Small intestine (tissue), 16 donors: ENCODE measurements at places on chromosomes 3 and 15. TPM values are rescaled to one million over a fixed set of nuclear protein-coding genes. Genes with fewer than 3 reads are reported as not detected.

- H3K27ac ChIP-seq: no peak overlapping the region
- peak; percentile 76 for DNase-seq
Observed at GRCh38 chr15:47750030-47750739, 32.9 kb downstream of the SEMA6D start.

SLC9C1 gene
- not detected for polyA plus RNA-seq

DNA sequence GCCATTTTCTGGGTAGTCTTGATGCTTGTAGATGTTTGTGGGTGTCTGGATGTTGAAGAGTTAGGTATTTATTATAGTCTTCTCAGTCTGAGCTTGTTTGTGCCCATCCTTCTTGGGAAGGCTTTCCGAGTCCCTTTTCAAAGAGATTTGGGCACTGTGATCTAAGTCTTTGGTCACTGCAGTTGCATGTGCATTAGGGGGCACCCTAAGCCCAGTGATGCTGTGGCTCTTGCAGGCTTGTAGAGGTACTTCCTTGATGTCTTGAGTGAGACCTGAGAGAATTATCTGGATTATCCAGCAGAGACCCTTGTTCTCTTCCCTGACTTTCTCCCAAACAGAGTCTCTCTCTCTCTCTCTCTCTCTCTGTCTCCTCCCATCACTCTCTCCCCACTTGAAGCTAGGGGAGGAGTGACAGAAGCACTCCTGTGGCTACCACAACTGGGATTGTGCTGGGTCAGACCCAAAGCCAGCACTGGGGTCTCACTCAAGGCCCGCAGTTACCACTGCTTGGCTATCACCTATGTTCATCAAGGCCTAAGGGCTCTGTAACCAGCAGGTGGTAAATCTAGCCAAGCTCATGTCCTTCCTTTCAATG, 68.5 kb downstream of the TMCO5A start:
- no peak overlapping the region for H3K27ac ChIP-seq
- DNase-seq: peak; percentile 51
- H3K36me3 ChIP-seq: no peaks in the 10 kb centered on the region
- H3K4me1 ChIP-seq: no peaks in the 10 kb centered on the region
- H3K4me3 ChIP-seq: no peak overlapping the region
- H3K27me3 ChIP-seq: no peaks in the 10 kb centered on the region

TMED3 gene
- polyA plus RNA-seq: 25.9 TPM

DNA sequence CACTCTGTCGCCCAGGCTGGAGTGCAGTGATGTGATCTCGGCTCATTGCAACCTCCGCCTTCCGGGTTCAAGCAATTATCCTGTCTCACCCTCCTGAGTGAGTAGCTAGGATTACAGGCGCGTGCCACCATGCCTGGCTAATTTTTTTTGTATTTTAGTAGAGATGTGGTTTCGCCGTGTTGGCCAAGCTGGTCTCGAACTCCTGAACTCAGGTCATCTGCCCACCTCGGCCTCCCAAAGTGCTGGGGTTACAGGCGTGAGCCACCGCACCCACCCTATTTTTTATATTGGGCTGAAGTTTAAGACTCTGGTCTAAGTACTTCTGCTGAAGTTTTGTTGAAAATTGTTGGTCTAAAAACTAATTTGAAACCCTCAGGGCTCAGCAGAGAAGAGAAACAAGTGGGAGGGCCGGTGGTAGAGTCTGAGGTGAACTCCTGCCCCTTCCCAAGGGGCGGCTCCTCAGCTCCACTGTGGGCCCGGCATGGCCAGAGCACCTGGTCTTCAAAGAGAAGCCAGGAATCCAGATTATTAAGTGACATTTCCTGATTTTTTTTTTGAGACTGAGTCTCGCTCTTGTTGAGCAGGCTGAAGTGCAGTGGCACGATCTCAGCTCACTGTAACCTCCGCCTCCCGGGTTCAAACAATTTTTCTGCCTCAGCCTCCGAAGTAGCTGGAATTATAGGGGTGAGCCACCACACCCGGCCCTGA, 4.0 kb downstream of the HDAC11 start:
- peaks cover 3% of the 10 kb centered on the region for H3K4me1 ChIP-seq
- H3K36me3 ChIP-seq: no peaks in the 10 kb centered on the region
- H3K4me3 ChIP-seq: no peak overlapping the region
- peak overlapping the region; percentile 88 for H3K27ac ChIP-seq

GRCh38 chr3:16448639-16449070, 64.8 kb downstream of the RFTN1 start:
- H3K27me3 ChIP-seq: no peaks in the 10 kb centered on the region
- H3K27ac ChIP-seq: no peak overlapping the region
- H3K4me3 ChIP-seq: no peak overlapping the region
- H3K36me3 ChIP-seq: no peaks in the 10 kb centered on the region
- no peaks in the 10 kb centered on the region for H3K4me1 ChIP-seq
- no peak for DNase-seq

DNA sequence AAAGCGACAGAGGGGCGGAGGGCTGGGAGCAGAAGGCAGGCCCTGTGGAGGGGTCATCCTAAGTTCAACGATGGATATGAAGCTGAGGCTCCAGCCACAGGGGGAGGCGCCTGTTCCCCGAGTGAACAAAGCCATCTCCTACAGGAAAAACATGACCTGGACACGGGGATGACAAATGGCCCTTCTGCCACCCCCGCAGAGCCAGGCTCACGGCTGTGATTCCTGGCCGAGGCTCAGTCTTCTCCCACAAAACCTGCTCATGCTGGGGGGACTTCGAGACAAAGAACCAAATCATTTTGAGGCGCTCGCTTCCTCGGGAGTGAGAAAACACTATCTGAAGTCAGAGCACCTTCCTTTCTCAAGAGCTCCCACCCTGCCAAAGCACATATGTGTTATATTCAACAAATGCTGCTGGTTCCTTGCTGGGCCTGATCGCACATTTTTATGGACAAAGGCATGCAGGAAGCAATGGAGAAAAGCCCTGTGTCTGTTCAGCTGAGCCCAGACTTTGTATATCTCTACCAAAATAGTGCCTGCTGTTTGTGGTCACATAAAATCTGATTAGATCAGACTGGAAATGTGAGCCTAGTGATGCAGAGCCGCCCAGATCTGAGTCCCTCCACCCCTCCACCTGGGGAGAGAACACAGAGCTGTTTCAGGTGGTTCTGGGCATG, 5.6 kb downstream of the RBP1 start:
- H3K27me3 ChIP-seq: no peaks in the 10 kb centered on the region
- no peaks in the 10 kb centered on the region for H3K36me3 ChIP-seq
- peaks cover 3% of the 10 kb centered on the region for H3K4me1 ChIP-seq
- peak overlapping the region; percentile 84 for H3K27ac ChIP-seq
- peak; percentile 39 for DNase-seq

GOLGA6D gene
- 0.07 TPM for polyA plus RNA-seq

GRCh38 chr3:187125319-187126031, 13.8 kb downstream of the RPL39L start:
- no peak overlapping the region for H3K27ac ChIP-seq
- no peak for DNase-seq
- no peaks in the 10 kb centered on the region for H3K4me1 ChIP-seq
- H3K4me3 ChIP-seq: no peak overlapping the region
- H3K27me3 ChIP-seq: no peaks in the 10 kb centered on the region

FEZF2 gene
- not detected for polyA plus RNA-seq

DNA sequence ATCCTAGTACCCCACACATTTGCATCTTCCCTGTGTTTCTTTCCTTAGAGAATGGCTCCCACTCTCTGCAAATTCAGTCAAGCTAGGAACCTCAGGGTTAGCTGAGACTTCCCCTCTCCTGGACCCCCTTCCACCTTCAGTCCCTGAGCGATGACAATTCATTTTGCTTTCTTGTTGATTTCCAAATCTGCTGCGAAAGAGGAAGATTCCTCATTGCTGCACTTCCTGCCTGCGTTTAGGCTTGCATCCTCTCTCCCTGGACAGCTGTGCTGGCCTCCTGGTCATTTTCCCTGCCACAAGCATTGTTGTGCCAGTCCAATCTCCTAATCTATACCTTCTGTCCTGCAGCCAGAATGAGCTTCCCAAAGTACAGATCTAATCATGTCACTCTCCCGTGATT, 12.3 kb upstream of the DGKG start:
- no peaks in the 10 kb centered on the region for H3K36me3 ChIP-seq
- H3K4me1 ChIP-seq: peaks cover 2% of the 10 kb centered on the region
- H3K4me3 ChIP-seq: no peak overlapping the region
- no peaks in the 10 kb centered on the region for H3K27me3 ChIP-seq
- no peak for DNase-seq

DNA sequence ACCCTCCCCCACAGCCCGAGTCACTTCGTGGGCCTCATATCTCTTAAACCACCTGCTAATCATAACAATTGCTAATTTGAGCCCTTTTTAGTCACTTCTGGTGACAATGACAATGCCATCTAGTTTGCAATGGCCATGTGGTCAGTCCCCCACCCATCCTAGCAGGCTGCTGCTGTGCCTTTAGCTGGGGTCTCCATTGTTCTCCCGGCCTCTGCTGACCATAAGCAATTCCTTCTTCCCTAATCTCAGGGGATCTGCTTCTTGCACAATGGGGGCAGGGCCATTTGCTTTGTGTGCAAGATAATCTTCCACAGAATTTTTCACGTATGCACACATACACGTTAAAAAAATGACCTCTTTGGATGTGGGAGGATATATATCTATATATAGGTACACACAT, 406.1 kb upstream of the ONECUT1 start:
- no peaks in the 10 kb centered on the region for H3K36me3 ChIP-seq
- no peak for DNase-seq
- no peaks in the 10 kb centered on the region for H3K27me3 ChIP-seq
- H3K4me1 ChIP-seq: no peaks in the 10 kb centered on the region
- H3K27ac ChIP-seq: no peak overlapping the region

TICRR gene
- polyA plus RNA-seq: 0.22 TPM

DNA sequence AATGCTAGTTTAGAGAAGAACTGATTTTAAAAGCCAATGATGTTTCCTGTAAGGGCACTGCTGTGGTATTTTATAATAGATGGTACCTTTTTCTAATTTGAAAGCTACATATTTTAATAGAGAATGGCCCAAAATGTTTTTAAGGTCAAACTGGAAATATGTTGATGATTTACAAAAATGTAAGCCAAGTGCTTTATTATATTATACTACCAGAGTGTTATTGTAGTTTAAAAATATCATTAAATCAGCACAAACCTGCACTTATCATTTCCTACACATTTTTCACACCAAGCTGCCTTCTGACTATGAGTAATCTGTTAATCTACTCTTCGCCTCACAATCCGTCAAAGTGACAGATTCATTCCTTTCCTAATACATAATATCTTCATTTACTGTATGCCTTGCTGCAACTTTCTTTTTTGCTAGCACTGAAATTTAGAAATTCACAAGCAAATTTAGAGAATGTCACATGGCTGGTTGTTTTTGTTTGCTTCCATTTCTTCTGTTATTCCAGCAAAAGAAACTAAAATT, 126.4 kb upstream of the FAM3D start:
- no peaks in the 10 kb centered on the region for H3K36me3 ChIP-seq
- H3K4me1 ChIP-seq: no peaks in the 10 kb centered on the region
- no peak overlapping the region for H3K27ac ChIP-seq
- no peak overlapping the region for H3K4me3 ChIP-seq
- DNase-seq: no peak

- no peak overlapping the region for H3K4me3 ChIP-seq
- no peak overlapping the region for H3K27ac ChIP-seq
- no peaks in the 10 kb centered on the region for H3K27me3 ChIP-seq
- H3K36me3 ChIP-seq: peaks cover 10% of the 10 kb centered on the region
Observed at GRCh38 chr3:37320276-37320675, 145.9 kb upstream of the LRRFIP2 start.

ATP13A5 gene
- polyA plus RNA-seq: not detected

DNA sequence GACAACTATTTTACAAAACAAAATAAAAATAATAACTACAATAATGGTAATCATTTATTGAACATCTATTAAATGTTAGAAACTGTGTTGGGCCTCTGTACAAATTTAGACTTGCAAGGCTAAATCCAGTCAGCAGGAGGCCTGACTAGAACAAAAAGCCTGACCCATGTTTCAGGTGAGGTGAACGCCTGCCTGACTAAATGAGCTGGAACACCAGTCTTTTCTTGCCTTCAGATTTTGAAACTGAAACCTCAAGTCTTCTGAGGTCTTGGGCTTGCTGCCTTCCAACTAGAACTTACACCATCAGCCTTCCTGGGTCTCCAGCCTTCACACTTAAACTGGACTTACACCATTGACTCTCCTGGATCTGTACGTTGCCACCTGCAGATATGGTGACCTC, 706.9 kb downstream of the TBL1XR1 start:
- H3K27me3 ChIP-seq: no peaks in the 10 kb centered on the region
- no peak for DNase-seq
- no peaks in the 10 kb centered on the region for H3K4me1 ChIP-seq
- H3K4me3 ChIP-seq: no peak overlapping the region
- H3K36me3 ChIP-seq: no peaks in the 10 kb centered on the region
- no peak overlapping the region for H3K27ac ChIP-seq

DNA sequence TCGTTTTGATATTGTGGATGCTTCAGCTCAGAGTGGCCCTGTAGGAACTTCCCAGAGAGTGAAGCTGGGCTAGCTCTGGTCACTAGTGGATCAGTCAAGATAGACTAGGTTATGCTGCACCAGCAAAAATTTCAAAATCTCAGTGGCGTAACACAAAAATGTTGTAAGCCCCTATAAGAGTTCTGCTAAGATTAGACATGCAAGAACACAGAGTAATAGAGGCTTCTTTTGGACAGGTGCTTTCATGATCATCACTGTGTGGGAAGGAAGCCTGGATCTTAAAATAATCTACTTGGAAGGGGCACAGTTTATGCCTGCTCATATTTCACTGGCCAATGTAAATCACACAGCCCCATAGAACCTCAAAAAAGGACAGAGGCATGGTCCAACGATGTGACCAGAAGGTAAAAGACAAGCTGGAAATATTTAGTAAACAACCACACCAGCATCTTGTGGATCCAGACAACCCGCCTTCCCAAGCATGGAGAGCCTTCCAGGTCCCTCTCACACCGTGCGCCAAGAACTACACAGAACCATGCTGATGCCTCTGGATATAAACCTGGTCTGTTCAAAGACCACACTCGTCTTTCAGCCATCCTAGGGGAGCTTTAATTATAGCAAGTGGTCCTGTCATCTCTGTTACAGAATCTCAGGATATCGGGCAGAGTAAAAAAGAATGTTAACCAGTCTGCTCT, 554.3 kb downstream of the EPHB1 start:
- no peaks in the 10 kb centered on the region for H3K27me3 ChIP-seq
- DNase-seq: no peak
- H3K4me3 ChIP-seq: no peak overlapping the region
- no peaks in the 10 kb centered on the region for H3K36me3 ChIP-seq
- H3K4me1 ChIP-seq: no peaks in the 10 kb centered on the region

DNA sequence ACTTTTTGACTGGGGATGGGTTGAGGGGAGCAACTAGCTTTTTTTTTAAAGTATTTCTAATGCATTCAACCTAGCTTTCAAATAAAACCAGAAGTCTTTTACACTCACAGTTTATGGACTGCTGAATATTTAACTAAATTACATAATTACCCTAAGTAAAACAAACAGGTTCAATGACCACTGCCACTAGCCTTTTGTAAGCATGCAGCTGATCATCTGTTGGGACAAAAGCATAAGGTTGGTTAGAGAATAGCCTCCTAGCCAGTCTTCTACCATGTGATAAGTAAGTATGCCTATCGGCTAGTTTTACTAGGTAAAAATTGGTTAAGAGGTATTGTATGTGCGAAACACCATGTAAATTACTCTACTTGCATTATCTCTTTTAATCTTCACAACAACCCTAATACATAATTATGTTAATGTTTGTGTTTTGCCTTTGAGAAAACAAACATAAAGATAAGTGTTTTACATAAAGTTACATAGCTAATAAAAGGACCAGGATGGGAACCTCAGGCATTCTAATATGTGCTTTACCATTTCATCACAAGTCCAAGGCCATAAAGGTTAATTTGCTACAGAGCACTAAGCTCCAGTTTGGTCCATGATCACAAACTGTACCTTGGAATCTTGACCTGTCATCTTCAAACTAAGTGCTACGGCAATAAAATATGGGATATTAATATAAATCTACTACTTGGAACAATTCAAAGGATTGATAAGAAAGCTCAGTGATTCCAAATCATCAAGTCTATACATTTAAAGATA, 13.2 kb downstream of the PFN2 start:
- no peaks in the 10 kb centered on the region for H3K36me3 ChIP-seq
- peak; percentile 78 for DNase-seq
- H3K4me3 ChIP-seq: no peak overlapping the region
- H3K27me3 ChIP-seq: no peaks in the 10 kb centered on the region
